ENCODE measurements at places on chromosomes 2 and 18. TPM values are rescaled to one million over a fixed set of nuclear protein-coding genes. Genes with fewer than 3 reads are reported as not detected.

UBE2F gene
- total RNA-seq: 79.4 TPM

ABCA12 gene
- total RNA-seq: not detected

TWIST2 gene
- total RNA-seq: 15.5 TPM

GTF2A1L gene
- total RNA-seq: 15.2 TPM

BMP10 gene
- total RNA-seq: not detected

IL37 gene
- not detected for total RNA-seq

C2orf81 gene
- total RNA-seq: not detected

SP140 gene
- total RNA-seq: 2.6 TPM

ZEB2 gene
- 19.8 TPM for total RNA-seq

DYNAP gene
- total RNA-seq: not detected

B3GNT7 gene
- 58.7 TPM for total RNA-seq

ST6GAL2 gene
- total RNA-seq: 0.27 TPM

CHRNG gene
- total RNA-seq: not detected

TWSG1 gene
- 26.9 TPM for total RNA-seq

MAL gene
- 3.7 TPM for total RNA-seq

ALK gene
- 0.32 TPM for total RNA-seq

ALPI gene
- 4.2 TPM for total RNA-seq

SCN1A gene
- not detected for total RNA-seq

SNORC gene
- 45.6 TPM for total RNA-seq

ST8SIA5 gene
- total RNA-seq: not detected

PNKD gene
- total RNA-seq: 111 TPM

LHCGR gene
- total RNA-seq: not detected

CXCR1 gene
- total RNA-seq: 0.14 TPM

TCF23 gene
- not detected for total RNA-seq

CD302 gene
- total RNA-seq: 19.1 TPM

PELI1 gene
- total RNA-seq: 46.2 TPM

MC2R gene
- not detected for total RNA-seq

PTPRN gene
- total RNA-seq: 2.1 TPM

TAF4B gene
- 3.7 TPM for total RNA-seq

CCDC88A gene
- total RNA-seq: 33.7 TPM

NEB gene
- 2.1 TPM for total RNA-seq

TMEM18 gene
- 31.0 TPM for total RNA-seq

SERPINB3 gene
- total RNA-seq: not detected

CD207 gene
- total RNA-seq: not detected

SF3B6 gene
- 90.1 TPM for total RNA-seq

FSIP2 gene
- total RNA-seq: 9.2 TPM

HRH4 gene
- not detected for total RNA-seq

POTEC gene
- total RNA-seq: not detected

ABCG5 gene
- not detected for total RNA-seq

MBOAT2 gene
- total RNA-seq: 99.5 TPM

IL1A gene
- total RNA-seq: not detected

MAPRE3 gene
- total RNA-seq: 48.1 TPM

NPPC gene
- total RNA-seq: 90.4 TPM

SMPD4 gene
- total RNA-seq: 29.1 TPM

GALR1 gene
- total RNA-seq: under 0.01 TPM
